ENCODE measurements at places on chromosomes 7 and 10. TPM values are rescaled to one million over a fixed set of nuclear protein-coding genes. Genes with fewer than 3 reads are reported as not detected.
A peak's percentile ranks its signal among the peaks of the same experiment; 100 is the strongest.

- DNase-seq = no peak
Observed at GRCh38 chr10:42952349-42952748, 124.5 kb upstream of the RET start.

- no peak for DNase-seq
Observed at GRCh38 chr10:79933961-79934360, 14.9 kb downstream of the SFTPD start.

GRCh38 chr7:139692723-139693122, 85.1 kb downstream of the HIPK2 start:
- DNase-seq = no peak

- no peak for DNase-seq
Observed at GRCh38 chr10:71005337-71006305, 117.3 kb upstream of the PCBD1 start.

GRCh38 chr7:1873857-1874589, 203.9 kb downstream of the ELFN1 start:
- no peak for DNase-seq

DNA sequence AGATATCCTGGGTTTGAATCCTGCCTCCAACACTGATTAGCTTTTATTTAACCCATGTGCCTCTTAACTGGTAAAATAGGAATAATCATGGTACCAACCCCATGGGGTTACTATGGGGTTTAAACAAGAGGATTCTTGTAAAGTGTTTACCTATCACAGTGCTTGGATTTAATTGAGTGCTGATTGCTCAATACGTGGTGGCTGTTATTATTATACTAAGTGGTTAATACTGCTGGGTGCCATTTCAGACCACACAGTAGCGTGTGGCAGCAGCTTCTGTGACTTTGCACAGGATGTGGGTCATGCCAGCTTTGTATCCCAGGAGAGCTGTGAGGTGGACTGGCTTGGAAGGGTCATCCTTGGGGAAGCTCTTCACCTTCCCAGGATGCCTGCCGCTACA, 177.2 kb downstream of the SEC23IP start:
- no peak for DNase-seq

DNA sequence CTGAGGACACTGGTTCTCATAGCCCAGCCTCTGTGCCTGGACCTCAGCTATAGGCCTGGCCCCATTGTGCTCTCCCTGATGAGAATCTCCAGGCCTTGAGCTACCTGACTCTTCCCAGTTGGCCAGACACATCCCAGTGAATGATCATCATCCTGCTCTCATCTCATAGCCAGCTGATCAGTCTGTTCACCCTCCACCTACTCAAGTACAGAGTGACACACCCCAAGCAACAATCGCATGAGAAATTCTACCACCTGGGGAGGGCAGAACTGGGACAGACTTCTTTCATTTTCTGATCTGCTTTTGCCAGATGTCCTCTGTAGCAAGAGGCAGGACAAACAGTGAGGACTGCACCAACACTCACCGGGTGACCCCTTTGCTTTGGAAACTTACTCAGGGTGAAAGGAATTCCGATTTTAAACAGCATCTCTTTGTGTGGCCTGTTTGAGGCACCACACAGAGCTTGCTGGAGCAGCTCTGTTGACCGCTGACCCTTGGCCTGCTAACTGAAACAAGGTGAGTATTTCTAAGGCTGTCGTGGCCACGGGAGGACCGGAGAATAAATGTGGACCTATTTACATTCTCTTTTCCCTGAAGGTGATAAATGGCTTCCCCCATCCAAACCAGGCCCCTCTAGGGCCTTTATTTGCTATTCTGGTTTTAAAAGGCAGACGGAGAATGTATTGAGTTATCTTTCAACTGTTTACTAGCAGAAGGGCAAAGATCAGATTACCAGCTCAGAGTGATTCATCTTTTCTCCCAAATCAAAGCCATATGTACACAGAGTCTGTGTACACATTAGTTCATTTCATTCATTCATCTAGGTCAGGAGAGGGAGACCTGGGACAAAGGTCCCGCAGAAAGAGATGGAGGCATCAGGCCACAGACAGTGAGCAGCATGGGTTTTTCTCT, 181.4 kb upstream of the TNS3 start:
- peak; percentile 32 for DNase-seq

DNA sequence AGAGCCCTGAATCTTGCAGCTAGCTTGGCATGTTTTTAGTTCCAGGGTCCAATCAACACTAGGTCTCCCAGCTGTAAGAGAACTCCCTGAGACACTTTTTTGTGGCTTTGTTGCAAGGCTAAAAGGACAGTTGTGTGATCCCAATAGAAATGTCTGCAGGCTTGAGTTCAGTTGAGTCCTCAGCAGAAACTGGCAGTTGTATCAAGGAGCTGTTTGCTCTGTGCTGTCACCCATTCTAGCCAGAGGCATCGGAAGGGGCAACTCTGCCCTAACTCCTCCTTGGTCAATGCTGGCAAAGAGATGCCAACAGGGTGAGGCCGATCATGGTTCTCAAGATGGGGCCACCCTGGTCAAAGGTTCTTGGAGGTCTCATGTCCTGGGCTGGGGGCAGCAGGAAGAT, 224.1 kb downstream of the BUB3 start:
- DNase-seq = no peak

GRCh38 chr10:109040622-109041021, 882.7 kb downstream of the XPNPEP1 start:
- no peak for DNase-seq

- no peak for DNase-seq
Observed at GRCh38 chr10:43193496-43194080, 55.3 kb downstream of the CSGALNACT2 start.

DNA sequence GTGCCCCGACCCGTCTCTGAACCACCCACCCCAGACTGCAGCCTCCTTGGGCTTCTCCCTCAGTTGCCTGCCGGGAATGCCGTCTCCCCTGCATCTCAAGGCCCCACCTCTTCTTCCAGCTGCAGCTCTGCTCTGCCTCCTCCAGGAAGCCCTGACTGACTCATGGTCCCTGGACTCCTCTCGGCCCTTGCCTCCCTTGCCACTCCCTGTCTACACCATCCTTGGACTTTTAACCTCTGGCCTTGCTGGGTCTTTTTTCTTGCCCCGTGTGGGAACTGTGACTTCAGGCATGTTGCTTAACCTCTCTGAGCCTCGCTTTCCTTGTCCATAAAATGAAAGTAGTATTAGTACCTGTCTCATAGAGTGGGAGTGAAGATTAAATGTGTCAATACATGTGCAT, 56.3 kb downstream of the C10orf105 start:
- DNase-seq = no peak

DNA sequence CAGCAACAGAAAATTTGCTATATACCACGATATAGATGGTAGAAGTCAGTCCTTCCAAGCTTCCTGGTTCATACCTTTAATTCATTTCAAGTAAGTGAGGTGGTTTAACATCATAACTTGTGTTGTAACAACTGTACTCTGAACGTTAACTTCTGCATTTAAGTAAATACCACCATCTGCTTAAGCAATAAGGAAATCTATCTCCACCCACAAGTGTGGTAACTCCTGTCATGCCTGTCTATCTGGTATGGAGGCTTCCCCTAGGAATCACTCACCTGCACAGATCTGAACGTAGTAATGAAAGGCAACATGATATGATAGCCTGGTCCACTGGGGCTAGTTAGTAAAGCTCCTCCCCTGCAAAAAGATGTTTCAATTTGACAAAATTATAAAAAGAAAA, 2.3 kb downstream of the ERLIN1 start:
- no peak for DNase-seq

DNA sequence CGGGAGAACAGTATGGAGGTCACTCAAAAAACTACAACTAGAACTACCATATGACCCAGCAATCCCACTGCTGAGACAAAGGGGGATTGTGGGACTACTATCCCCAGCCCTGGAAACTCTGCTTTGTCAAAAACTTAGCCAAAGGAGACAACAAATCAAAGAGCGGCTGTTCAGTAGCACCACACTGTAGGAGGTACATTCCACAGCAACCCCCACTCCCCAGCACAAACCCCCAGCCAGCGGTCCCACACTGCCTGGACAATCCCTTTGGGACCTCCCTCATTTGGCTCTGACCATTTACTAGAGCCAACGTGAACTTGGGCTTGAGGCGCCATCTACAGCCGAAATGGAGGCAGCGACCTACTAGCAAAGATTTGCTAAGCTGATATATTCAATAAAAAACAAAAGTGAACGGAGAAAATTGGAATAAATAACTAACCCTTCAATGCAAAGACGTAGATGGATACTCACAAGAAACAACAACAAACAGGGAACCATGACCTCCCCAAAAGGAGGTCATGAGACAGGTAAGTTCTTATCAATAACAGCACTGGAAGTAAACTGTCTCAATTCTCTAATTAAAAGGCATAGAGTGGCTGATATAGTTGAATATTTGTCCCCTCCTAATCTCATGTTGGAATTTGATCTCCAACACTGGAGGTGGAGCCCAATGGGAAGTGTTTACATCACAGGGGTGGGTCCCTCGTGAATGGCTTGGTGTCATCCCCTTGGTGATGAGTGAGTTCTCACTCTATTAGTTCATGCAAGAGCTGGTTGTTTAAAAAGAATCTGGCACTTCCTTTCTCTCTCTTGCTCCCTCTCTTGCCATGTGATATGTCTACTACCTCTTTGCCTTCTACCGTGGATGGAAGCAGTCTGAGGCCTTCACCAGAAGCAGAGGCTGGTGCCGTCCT, 119.0 kb upstream of the KCNMA1 start:
- peak; percentile 67 for DNase-seq

- DNase-seq = peak; percentile 54
Observed at GRCh38 chr7:25578991-25579777, 350.9 kb upstream of the NPVF start.

DNA sequence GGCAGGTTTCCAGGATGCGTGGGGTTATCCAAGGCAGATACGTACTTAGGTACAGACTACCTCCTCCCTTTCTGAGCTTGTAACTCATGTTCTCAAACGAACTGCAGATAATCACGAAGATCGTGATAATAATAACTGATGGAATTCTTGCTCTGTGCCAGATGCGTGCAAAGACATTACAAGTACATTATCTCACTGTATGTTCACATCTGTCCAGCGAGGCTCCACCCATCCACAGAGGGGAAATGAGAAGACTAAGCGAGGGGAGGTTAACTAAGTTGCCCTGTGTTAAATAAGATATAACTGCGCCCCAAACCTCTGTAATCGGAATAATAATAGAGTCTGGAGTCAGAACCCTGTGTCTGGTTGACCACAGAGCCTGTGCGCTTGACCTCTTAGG, 1.9 kb downstream of the GALNT17 start:
- DNase-seq = no peak

- no peak for DNase-seq
Observed at GRCh38 chr10:35007858-35008301, 82.3 kb downstream of the CUL2 start.

DNA sequence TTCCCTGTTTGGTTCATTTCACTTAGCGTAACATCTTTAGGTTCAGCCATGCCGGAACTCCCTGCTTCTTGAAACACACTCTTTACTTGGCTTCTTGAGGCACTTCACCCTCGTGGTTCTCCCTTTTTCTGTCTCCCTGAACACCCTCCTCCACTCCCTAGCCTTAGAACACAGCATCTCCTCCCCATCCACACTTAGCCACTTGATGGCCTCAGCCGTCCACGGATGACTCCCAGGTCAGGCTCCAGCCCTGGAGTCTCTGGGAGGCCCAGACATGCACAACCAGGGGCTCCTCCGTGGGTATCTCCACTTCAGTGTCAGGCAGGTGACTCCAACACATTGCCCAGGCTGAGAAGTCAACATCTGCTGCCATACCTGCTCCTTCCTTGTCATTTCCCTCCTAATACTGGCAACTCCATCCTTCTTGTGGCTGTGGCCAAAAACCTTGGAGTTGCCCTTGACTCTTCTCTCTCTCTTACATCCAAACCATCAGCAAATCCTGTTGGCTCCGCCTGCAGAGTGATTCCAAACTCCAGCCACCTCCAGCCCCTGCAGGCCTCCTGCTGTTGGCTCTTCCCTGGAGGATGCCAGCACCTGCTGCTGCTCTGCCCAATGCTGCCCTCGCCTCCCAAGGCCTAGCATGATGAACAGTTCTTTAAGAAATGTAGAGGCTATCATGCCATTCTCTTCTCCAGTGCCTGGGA, 8.4 kb upstream of the INMT start:
- DNase-seq = peak; percentile 38

DNA sequence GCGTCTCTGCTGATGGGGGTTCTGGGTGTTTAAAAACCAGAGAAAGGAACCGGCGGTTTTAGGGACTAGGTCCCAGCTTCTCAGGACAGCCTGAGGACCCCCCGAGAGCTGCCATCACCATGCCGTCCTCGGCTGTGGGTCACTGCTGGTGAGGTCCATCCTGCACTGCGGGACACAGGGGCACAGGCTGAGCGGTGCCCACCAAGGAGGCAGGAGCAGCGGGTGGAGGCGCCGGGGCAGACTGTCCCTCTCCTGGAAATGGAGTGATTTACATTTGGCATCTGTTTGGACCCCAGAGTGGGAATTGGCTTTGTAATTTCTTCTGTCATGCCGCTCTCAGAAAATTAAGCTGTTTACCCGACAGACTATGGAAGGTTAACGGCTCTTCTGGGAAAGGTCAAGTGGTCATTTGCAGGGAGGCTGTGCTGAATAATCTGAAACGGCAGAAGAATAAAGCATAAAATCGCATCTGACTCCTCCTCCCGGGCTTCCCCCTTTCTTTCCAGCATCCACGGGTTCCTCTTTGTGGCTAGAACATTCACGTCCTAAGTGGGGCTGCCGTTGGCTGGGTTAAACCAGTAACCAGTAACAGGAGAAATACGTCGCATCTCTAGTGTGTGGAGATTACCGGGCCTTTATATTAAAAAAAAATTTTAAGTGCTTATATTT, 31.7 kb downstream of the LHPP start:
- no peak for DNase-seq

DNA sequence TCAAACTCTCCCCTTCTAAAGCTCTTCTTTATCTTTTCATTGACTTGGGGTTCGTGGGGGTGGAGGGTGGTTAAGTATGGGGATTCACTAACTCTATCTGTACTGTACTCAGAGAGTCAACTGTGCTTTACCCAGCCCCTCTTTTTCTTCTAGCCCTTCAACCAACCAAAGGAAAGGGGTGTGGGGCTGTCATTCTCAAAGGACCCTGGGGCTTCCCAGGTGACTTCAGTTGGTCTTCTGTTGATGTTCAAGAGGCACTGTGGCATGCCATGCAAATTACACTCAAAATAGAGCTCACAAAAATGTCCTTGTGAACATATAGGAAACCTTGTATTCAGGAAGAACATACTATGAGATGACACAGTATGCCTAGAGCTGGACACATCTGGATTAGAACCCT, 16.9 kb upstream of the RHOBTB1 start:
- DNase-seq = no peak

DNA sequence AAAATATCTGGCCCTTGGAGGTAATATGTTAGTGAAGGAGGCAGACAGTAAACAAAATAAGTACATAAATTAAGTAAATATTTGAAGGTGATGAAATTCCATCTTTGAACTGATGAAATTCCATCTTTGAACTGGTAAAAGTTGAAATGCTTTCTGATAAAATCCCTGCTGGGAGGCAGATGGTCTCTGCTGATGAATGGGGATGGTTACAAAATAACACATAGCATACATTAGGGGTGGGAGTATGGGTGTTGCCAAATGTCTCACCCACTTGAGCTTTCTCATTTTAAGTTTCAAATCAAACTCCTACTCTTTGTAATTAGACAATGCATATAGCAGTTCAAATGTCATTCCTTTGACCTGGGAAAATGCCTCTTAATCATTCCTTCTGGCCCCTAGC, 77.5 kb upstream of the SORCS3 start:
- no peak for DNase-seq

Gene AUTS2
- total RNA-seq = 30.1 TPM

Gene ZNF775
- 9.5 TPM for total RNA-seq

Gene CCL24
- total RNA-seq = not detected

Gene ADCYAP1R1
- not detected for total RNA-seq

Gene ARHGAP12
- 47.2 TPM for total RNA-seq

Gene CDHR1
- not detected for total RNA-seq

Gene UPK3BL2
- total RNA-seq = 2.8 TPM

Gene ATP5MK
- total RNA-seq = 321 TPM

Gene HHEX
- 2.9 TPM for total RNA-seq

Gene PPP3CB
- total RNA-seq = 41.3 TPM

Gene CAMK1D
- total RNA-seq = 0.63 TPM
